ENCODE measurements at places on chromosomes 12 and 14.

DNA sequence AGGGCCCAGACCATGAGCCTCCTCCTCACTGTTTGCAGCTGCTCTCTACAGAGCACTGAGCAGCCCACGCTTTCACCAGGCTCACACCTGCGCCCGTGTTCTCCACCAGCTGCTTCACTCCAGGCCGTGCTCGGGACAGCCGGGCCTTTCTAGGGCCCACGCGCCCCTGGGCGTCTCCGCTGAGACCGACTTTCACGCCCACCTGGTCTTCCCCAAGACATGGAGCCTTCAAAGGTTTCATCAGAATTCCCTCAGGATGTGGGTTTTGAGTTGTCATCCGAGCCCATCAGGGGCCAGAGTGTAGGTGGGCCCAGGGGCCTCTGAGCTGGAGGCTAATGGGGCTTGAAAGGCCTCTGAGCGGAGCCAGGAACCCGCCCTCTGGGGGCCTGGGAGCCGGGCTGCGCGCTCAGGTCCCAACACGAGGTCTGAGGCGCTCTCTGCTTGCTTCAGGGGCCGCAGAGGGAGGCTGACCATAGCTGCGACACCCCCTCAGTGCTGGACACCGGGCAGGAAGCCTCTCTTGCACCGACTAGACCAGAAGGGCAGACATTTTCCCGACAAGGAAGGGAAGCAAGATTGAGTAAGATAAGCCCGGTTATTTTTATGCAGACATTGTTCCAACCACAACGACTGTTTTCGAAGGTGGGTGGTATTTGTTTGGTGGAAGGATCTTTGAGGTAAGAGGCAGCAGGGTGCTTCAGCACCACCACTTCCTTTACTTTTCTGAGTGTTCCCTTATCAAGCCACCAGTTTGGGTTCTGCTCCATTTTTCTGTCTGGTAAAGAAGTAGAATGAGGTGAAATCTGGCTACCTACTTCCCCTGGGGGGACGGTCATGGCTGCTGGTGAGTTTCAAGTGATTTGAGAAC is 125.0 kb upstream of the FUT8 start:
- DNase-seq = no peak

- DNase-seq = no peak
Observed at GRCh38 chr12:14410177-14410576, 44.7 kb downstream of the ATF7IP start.

DNA sequence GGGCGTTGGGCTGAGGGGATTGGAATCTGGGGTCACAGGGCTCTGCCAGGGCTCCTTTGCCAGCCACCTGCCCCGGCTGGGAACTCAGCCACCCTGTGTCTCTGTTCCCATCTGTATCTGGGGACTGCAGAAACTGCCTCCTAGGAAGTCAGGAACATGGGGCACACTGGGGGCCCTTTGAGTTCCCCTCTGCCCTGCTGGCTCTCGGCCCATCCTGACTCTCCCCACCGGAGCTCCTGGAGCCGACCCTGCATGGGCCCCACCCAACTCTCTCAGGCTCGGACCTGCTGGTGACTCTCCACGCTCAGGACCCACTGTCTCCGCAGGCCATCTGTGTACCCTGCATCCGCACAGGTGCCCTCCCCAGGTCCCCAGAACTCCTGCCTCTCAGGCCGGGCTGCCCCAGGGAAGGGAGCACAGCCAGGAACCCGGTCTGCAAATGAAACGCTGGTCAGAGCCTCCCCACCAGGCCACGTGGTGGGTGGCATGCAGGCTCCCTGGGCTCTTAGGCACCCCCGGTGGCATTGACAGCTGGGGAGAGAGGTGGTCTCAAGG is 82.8 kb downstream of the KIF26A start:
- no peak for DNase-seq

- DNase-seq = no peak
Observed at GRCh38 chr12:63006536-63006935, 71.6 kb upstream of the PPM1H start.

Data from esophagus squamous epithelium (tissue), 5 donors.